ENCODE measurements at places on chromosomes 7 and 10.

GRCh38 chr10:51083356-51083853 is 9.1 kb downstream of the PRKG1 start:
- no peak for DNase-seq

GRCh38 chr10:6563075-6563474 is 17.0 kb downstream of the PRKCQ start:
- no peak for DNase-seq

DNA sequence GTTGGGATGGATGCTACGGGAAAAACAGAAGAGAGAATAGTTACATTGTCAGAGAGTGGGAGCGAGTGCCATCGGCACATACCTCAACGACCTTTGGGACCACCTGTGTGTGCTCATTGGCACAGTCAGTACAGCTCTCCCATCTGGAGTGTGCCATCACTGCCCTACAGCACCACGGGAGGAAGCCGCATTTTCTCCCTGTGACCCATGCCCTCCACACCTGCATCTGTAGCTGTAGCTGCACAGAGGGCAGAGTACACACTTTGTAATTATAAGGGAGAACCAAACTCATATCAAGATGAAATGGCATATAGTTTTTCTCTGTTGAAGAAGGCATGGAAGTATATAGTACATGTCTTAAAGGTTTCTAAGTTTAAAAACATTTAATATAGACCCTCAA is 207.4 kb downstream of the LHFPL3 start:
- no peak for DNase-seq

- no peak for DNase-seq
Measured at GRCh38 chr7:155885167-155886155, 73.2 kb upstream of the SHH start.

GRCh38 chr10:131070856-131071255 is 240.7 kb downstream of the TCERG1L start:
- DNase-seq = no peak

- DNase-seq = no peak
Measured at GRCh38 chr7:26891400-26892350, 27.3 kb upstream of the SKAP2 start.

DNA sequence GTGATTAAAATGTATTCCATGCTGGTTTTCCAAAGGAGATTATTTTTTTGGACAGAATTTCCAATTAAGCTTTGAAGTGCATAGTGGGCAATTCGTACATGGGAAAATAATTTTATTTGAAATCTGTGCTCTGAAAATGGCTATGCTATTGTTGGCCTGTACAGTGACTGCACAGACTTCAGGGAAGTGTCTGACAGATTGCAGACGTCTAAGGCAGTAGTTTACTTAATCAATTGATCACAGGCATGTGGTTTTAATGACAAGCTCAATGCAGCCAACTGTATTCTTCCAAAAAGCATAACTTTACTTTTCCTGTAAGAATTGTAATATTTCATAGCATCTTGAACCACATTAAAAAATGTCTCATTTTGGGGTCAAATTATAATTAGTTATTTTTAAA is 102.0 kb downstream of the SEMA3C start:
- no peak for DNase-seq

GRCh38 chr10:103718247-103718620 is 137.1 kb downstream of the SH3PXD2A start:
- DNase-seq = no peak

- peak; percentile 12 for DNase-seq
Measured at GRCh38 chr7:18212758-18213157, 185.1 kb upstream of the PRPS1L1 start.

- no peak for DNase-seq
Measured at GRCh38 chr10:31977440-31978155, 49.0 kb upstream of the ARHGAP12 start.

DNA sequence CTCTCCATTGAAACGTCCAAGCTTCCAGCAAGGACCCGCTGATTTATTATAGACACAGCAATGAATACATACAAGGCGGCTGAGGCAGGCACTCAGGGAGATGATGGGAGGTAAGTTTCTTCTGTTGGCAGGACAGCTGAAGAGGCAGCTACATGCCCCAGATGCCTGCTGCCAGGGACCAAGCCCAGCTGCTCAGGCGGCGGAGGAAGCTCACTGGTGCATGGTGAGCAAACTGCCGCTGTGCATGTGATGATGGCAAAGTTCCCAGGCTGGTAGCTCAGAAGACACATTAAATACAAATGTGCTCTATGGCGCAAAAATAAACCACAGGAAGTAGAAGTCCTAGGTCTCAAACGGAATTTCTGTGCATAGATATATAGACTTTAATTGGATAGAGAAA is 2.3 kb downstream of the DNTT start:
- peak; percentile 81 for DNase-seq

DNA sequence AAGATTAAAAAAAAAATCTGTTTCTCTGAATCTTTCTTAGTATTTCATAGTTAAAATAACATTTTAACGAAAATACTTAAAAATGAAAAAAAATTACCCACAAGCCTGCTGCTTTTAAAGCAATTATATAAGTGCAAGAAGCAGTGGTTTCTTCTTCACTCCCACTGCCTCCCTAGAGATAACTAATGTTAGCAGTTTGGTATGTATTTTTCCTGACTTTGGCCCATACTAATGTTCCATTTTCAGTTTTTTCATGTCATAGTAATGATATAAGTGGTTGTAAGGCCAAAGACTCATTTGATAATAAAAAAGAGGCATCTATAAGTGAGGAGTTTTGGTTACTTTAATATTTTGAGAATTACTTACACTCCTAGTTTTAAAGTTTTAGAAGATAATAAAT is 24.3 kb upstream of the LAMB1 start:
- no peak for DNase-seq

DNA sequence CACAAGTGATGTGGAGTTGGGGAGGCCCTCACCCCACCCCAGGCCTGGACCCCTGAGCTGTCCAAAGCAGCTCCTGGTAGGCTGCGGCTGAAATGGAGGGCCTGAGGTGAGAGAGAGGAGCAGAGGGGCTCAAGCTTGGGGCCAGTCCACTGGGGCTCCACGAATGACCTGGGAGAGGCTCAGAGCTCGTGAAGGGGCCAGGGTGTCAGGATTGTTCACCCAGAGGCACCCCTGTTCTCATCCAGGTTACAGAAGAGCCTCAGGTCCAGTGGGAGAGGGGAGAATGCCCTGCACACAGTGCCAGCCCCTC is 102.2 kb upstream of the RET start:
- DNase-seq = no peak

GRCh38 chr7:36406156-36406555 is 16.5 kb downstream of the ANLN start:
- DNase-seq = no peak

DNA sequence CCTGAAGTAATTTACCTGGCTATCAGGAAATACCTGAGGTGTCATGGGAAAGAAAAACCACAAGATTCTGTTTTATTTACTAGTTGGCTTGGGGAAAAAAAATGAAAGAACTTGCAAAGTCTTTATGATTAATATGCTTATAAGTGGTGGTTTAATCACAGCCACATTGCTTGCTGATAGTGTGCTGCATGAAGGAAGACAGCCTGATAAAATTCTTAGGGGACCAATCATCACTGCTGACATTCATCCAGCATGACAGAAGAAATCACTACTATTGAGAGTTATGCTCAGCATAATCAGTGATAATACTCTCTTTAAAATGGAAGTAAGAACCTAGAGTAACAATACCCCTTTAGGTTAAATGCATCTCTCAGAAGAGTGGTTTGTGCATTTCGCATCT is 150.2 kb upstream of the LRRN3 start:
- no peak for DNase-seq

- no peak for DNase-seq
Measured at GRCh38 chr10:13383399-13383761, 35.3 kb upstream of the SEPHS1 start.

- DNase-seq = no peak
Measured at GRCh38 chr10:6565588-6565987, 14.5 kb downstream of the PRKCQ start.

DNA sequence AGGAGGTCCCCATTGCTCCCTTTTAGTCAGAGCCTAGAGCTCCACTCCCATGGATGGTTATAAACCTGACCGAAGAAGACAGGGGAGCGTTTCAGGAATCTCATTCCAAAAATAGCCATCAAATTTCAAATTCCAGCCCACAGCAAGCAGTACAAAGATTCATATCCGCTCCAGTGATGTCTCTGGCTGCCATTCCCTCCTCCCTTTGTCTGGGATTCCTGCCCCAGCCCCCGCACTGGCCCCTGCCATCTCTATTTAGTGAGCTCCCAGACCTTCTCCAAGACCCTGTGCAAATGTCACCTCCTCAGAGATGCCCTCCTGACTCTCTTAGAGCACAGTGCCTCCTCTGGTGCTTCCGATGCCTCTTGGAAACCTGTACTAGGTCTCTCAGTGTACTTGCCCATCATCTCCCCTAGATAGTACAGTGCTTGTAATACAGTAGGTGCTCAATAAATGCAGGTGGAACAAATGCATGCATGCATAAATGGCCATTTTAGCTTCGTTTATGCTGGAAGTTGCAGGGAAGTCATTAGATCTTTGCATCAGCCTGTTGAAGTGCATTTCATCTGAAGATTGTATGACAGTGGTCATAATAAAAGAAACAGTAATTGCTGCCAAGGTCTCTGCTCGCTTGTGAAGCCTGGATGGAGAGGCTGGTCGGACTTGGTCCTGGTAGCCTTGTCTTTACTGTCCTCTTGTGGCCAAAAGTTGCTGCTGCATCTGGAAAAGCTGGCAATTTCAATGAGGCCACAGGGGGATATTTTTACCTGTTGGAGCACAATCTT is 32.0 kb upstream of the HABP2 start:
- DNase-seq = peak; percentile 49

- DNase-seq = no peak
Measured at GRCh38 chr7:7979558-7979957, 11.0 kb downstream of the GLCCI1 start.

DNA sequence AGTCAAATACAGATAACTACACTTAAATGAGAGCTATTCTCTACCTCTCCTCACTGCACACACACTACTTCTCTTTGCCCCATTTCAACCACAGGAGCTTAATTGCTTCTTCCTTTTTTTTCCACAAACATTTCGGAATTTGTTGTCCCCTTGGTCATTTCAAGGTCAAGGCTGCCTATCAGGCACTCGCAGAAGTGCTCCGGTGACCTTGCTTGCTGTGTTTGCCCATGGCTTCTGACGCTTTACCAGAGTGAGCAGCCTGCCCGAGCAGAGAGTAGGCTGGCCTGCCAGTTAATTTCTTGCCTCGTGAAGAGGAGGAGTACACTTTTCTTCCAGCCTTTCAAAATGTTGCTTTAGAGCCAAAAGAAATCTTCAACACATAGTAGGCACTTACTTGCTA is 297.1 kb upstream of the LRGUK start:
- no peak for DNase-seq

DNA sequence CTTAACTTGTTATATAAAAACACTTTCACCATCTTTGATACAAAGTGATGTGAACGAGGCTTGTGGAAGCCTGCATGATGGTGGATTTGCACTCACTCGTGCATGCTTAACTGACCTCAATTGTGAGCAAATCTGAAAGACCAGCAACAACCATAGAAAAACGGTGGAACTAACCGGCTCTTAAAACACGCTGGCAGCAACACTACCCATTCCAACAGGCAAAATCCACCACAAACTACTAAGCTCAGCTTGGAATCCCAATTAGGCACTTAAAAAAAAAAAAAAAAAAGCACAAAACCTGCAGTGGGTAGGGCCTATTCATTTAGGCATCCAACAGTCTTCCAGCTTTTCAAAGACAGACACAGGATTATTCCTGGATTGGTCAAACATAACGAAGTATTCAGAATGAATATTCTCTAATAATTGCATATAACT is 1.8 kb downstream of the GDI2 start:
- peak; percentile 31 for DNase-seq

GRCh38 chr10:88110355-88110754 is 246.9 kb downstream of the PTEN start:
- DNase-seq = no peak

DNA sequence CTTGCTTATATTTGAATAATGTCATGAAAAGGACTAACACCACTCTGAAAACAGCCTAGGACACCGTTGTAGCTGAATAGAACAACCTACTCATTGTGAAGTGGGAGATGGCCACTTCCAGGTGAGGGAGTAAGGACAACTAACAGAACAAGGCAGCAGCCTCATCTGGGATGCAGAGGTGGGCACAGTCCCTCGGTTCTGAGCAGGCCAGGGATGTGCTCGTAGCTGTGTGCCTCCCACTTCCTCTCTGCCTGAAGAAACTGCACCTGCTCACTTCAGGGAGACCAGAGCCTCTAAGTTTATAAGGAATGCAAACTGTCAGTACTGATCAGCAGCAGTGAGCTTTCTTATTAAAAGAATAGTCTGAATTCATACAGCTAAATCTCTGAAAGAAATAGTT is 2.5 kb downstream of the VSTM4 start:
- DNase-seq = no peak

- DNase-seq = no peak
Measured at GRCh38 chr7:91690541-91691070, 189.9 kb downstream of the MTERF1 start.

GRCh38 chr7:44097064-44097932 is 6.8 kb upstream of the AEBP1 start:
- DNase-seq = peak; percentile 96

- no peak for DNase-seq
Measured at GRCh38 chr10:101775273-101776160, at the start of gene FGF8. TSS of gene FGF8 (minus strand) at chr10:101776114. CDS start at chr10:101775900, 214 bp downstream.

GRCh38 chr10:71234970-71235685 is 22.8 kb downstream of the UNC5B start:
- DNase-seq = no peak

DNA sequence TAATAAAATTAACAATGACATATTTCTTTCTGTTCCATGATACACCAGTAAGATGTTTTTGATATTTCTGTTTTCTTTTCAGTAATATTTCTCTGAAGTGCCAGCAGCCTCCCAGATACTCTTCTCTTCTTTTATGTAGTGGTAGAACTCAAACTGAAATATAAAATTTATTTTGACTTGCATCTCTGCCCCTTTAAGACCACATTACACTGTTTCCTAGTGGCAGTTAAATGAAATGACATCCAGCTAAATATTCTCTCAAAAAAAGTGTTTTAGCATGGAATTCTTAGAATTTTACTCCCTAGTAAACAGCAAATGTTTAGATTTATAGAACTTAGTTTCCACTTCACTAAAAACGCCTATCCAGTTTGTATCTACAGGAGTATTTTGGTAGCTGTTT is 237.2 kb upstream of the MTPN start:
- DNase-seq = no peak

GRCh38 chr7:4143511-4144171 is 538.5 kb upstream of the FOXK1 start:
- no peak for DNase-seq

GRCh38 chr10:117143103-117143823 is 5.2 kb upstream of the VAX1 start:
- DNase-seq = no peak

Data from RPMI8226 (cell line).